ENCODE measurements at places on chromosomes 5 and 9. TPM values are rescaled to one million over a fixed set of nuclear protein-coding genes. Genes with fewer than 3 reads are reported as not detected.

- no peak for DNase-seq
Observed at GRCh38 chr9:121947775-121948174, 145.3 kb downstream of the TTLL11 start.

DNA sequence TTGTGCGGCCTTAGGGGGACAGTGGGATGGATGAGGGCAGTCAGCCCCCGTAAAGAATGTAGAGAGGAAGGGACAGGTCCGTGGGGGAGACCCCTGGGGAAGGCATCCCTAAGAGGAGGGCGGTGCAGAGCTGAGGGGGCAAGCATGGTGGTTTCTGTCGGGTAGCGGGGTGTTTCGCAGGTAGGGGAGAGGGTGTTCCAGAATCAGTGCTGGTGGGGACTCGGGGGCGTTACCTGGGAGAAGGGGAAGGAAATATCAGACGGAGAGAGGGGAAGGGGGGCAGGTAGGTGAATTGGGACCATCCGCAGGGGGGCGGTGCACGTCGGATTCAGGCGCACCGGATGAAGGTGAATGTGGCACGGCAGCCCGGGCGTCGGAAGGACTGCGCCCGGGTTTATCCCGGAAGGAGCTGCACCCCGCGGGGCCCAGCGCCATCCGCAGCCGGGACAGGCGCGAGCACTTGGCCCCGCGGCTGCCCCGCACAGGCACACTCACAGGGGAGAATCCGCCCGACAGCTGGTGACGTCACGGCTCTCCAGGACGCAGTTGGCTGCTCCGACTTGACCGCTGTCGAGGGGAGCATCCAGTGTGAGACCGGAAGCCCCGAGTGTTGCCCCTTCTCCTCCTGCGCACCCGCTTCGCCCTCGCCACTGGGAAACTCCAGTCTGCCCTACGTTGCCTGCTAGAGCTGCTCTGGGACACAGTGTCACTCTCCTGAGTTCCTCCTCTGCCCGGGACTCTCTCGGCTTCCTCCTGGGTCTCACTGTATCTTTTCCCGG, 1.3 kb downstream of the CD72 start:
- no peak for DNase-seq

GRCh38 chr5:137714494-137714893, 21.4 kb downstream of the KLHL3 start:
- DNase-seq, result no peak

- no peak for DNase-seq
Observed at GRCh38 chr5:41822036-41822435, 48.2 kb downstream of the OXCT1 start.

- DNase-seq, result no peak
Observed at GRCh38 chr9:95249986-95250385, 67.5 kb downstream of the FANCC start.

FOXB2 gene
- not detected for total RNA-seq

HAND1 gene
- not detected for total RNA-seq

- DNase-seq, result no peak
Observed at GRCh38 chr5:111127453-111128195, 35.5 kb downstream of the WDR36 start.

TAL2 gene
- total RNA-seq, result not detected

DNA sequence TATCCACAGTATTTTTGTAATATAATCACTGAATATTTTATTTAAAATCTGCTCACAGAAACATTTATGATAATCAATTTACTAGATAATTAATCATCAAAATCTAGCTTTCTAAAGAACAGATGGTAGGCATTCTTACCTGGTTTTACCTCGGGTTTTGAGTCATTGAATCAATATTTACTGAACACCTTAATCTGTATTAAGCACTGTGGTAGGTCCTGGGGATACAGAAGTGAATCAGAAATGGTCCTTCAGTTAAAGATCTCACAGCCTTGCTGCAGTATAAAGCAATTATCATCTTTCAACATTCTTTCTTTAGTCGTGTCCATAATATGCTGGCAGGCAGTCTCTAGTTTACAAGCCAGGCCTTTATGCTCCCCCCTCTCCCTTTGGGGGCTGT, 2.0 kb upstream of the MEIKIN start:
- no peak for DNase-seq

TSLP gene
- total RNA-seq, result not detected

CDH9 gene
- not detected for total RNA-seq

TRIM7 gene
- 4.0 TPM for total RNA-seq

DNA sequence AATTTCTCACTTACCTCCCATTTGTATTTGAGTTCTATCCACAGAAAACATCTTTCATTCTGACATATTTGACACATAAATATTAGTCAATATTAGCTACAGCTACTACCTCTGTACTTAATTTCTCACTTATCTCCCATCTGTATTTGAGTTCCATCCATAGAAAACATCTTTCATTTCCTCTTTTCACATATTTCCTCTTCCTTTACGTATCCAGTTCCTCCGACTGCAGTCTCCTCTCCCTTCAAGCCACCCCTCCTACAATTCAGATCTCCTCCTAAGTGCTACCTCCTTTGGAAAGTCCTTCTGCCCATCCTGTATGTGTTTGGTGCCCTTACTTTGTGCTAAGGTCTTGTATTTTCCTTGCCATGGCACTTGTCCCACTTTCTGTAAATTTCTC, 1.6 kb downstream of the SREK1IP1 start:
- no peak for DNase-seq

DNA sequence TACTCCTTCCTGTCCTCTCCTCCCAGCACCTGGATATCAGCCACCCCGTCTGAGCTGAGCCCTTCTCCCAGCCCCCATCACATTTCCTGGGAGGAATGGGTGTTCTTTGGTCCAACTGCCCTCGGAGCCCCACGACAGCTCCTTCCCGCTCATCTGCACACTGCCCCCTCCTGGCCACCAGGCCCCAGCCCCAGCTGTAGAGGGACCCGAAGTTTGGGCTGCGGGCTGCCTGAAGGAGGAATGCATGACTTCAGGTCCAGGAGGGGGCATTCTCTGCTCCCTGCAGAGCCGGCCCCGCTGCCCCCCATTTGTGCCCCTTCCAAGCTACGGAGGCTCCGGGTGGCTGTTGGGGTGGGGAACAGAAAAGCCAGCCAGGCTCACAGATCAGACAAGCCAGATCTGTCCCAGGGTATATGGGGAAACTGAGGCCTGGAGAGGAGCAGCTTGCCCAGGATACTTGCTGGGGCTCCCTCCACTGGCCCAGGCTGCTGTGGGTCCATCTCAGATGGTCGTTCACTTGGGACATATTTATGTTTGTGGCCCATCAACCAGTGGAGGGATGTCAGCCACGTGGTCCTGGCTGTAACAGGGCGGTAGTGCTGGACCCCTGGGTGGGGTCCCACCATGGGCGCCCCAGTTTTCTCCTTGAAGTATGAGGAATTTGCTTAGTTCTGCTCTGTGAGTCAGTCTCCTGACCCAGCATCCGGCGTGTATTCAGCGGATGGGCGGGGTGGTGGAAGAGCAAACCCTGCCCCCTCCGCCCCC, 33.1 kb downstream of the DAB2IP start:
- no peak for DNase-seq

DNA sequence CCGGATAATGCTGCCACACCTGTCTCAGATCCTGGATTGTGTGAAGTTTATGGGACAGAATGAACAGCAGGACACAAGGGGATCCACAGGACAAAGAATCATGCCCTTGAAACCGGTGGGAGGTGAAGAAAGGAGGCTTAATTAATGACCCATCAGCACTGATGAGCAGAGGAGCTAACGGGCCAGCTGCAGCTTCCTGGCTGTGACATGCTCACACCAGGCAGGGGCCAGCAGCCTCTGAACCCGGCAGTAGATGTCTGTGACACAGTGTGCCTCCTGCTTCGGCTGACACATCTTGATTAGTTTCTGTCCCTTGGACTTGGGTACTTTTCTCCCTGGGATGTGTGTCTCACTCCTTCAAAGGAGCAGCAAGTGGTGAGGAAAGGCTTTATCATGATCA, 328.8 kb upstream of the BRINP1 start:
- no peak for DNase-seq

DNA sequence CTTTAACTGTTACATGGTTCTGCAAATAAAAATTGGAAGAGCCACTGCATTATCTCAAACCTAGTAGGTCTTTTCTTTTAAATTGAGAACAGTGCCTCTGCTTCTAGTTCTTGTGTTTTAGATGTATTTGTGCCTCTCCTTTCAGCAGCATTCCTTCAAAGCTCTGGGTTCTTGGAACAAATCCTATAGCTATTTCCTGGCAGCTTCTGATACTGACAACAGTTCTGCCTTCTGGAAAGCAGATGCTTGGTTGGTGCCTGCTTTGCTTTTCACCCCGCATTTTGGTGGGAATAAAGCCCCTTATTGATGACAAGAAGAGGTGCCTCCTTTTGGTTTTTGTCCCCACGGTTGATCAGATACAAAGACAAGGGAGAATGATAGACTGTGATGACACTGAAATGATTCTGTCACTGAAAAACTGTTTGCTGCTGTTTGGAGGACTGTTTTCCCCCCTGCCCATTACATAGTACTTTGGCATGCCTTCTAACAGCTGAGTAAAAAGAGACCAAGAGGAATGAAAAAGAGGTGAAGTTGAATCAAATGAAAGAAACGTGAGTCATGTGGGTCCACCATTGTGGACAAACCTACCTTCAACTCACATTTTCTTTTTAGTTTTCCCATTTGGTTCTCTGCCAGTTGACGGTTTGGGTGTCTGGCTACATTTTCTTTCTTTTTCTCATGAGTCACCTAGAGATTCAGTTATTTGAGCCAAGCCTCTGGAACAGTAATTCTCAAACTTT, 5.6 kb downstream of the PTCD2 start:
- DNase-seq, result no peak

All from osteocyte (in vitro differentiated cells).